ENCODE measurements at places on chromosomes 2 and 18.
A peak's percentile ranks its signal among the peaks of the same experiment; 100 is the strongest.

DNA sequence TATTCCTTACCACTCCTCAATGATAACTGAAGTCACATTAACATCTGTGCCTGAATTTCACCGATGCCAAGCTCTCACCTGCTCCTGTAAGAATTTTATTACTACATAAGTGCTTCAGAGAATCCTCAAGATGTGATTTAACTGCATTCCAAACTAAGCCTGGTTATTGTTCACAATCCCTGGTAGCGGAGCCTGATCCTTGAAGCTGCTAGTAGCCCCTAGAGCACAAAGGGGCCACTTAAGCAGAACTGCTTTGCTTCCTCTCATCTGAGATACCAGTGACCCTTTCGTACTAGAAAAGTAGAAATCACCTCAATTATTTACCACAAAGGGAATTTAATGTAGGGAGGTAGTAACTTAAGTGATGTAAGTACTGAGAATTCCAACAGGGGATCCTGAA is 529.6 kb downstream of the CPS1 start:
- DNase-seq, result no peak

DNA sequence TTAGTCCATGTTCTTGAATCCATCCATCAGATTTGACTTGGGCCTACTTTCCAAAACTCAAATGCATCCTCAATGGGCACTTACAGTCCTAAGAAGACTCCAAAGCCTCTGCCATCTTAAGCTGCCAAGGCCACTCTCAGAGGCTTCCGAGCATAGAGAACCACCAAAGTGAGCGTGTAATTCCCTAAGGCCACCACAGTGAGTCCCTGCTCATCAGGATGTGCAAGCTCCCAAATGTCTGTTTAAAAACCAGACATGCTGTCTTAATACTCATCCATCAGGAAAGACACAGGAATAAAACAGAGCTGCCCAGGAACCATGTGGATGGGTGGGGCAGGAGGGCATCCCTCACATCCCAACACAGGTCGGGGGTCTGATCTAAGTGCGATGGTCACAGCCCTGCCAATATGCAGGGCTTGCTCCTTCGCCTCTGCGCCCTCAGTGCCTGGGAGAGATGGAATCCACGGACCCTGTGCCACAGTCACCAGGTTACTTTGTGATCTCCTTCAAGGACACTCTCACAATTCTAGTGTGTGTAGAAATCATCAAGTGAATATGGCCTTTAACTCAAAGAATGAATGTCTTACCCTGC is 80.4 kb downstream of the POLR1A start:
- DNase-seq, result no peak

- peak; percentile 3 for DNase-seq
Observed at GRCh38 chr18:53153281-53153680, 813.3 kb downstream of the DCC start.

GRCh38 chr2:215949991-215950404 is 63.4 kb downstream of the MREG start:
- peak; percentile 57 for DNase-seq

GRCh38 chr18:77341527-77342325 is 92.1 kb downstream of the GALR1 start:
- DNase-seq, result no peak

DNA sequence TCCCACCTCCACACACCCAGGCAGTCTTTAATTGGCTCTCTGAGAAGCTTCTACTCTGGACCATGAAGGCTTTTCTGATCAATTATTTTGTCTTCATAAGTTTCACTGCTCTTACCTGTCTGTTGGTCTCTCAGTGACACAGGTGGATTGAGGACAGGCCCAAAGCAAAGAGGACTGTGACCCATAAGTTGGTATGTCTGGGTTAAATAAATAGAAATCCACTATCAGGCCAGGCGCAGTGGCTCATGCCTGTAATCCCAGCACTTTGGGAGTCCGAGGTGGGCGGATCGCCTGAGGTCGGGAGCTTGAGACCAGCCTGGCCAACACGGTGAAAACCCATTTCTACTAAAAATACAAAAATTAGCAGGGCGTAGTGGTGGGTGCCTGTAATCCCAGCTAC is 2.7 kb upstream of the SLC16A14 start:
- DNase-seq, result no peak

DNA sequence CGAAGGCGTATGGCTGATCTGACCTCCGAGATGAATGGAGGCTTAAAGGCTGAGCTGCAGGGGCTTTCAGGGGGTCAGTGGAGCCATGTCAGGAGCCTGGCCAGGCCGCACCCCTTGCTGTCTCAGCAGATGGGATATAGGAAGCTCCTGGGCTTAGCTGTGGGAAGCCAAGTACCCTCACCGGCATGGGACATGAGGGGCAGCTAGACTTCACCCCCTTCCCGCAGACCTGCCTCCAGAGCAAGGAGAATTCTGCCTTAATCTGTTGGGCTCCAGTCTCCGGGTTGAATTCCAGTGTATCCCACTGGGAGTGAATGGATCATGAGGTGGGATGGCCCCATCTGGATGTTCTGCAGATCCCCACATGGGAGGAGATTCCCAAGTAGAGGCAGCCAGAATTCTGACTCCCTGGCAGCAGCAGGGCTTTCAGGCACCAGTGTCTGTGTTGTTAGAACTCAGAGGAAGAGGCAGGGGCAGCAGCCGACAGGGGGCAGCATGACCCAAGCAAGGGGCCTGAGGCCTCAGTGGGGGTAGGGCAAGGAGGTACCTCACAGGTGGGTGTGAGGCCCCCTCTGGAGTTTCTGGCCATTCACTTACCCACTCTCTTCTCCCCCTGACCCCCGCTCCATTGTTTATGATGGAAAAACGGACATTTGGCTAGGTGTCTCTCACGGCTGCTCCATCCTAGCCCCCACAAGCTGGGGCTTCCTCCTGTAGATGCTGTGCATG is 19.1 kb downstream of the CAPG start:
- DNase-seq, result peak; percentile 52

DNA sequence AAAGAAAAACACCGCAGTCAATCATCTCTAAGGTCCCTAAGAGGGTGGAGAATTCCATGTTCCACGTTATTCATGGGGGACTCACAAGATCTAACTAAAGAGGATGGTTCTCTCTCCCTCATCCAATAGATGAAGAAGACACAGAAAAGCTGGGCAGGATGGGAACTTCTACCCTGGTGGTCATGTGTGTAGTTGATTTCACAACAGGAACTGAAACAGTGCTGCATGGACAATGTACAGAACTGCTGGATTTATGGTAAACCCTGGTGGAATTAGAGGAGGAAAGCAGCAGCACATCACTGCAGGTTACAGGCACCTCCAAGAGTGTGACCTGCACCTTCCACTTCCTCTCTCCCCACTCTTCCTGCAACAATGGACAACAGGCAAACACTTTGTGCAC is 31.4 kb downstream of the FECH start:
- DNase-seq, result no peak

DNA sequence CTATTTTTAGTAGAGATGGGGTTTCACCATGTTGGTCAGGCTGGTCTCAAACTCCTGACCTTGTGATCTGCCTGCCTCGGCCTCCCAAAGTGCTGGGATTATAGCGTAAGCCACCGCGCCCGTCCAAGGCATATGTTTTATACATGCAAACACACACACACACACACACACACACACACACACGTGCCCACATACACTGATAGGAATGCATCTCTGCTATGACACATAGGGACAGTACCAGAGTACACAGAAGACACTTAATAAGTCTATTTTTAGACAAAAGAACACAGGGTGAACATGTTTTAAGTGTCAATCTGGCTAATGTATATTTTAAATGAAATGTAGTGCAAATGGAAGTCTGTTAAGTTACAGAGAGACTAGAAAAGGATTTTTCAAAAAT is 10.7 kb upstream of the RNF103 start:
- no peak for DNase-seq

- DNase-seq, result no peak
Observed at GRCh38 chr2:128323555-128323931, 4.9 kb upstream of the HS6ST1 start.

GRCh38 chr2:61443342-61444041 is 27.4 kb downstream of the USP34 start:
- peak; percentile 79 for DNase-seq

- no peak for DNase-seq
Observed at GRCh38 chr2:23427350-23427749, 42.4 kb downstream of the KLHL29 start.

DNA sequence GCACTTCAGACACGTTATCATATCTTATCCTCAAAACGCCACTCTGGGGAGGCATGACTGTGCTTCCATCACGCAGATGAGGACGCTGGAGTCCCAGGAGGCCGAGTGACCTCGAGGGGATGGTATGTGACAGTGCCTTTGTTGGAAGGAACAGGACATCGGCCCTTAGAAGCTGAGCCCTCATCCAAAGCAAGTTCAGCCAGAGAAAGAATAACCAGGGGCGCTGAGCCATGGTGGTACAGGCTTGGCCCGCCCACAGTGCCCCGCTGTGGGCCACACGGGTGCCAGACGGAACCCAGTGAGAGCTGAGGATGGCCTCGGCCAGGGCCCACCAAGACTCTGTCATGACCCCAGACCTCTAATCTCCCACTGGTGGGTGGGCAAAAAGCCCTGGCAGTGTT is 31.3 kb downstream of the HS1BP3 start:
- DNase-seq, result no peak

GRCh38 chr2:44623622-44624351 is 262.0 kb downstream of the CAMKMT start:
- DNase-seq, result no peak
